ENCODE measurements at places on chromosomes 7 and 10.
A peak's percentile ranks its signal among the peaks of the same experiment; 100 is the strongest.

GRCh38 chr10:87931836-87932230 is 68.4 kb downstream of the PTEN start:
- peak; percentile 41 for DNase-seq

DNA sequence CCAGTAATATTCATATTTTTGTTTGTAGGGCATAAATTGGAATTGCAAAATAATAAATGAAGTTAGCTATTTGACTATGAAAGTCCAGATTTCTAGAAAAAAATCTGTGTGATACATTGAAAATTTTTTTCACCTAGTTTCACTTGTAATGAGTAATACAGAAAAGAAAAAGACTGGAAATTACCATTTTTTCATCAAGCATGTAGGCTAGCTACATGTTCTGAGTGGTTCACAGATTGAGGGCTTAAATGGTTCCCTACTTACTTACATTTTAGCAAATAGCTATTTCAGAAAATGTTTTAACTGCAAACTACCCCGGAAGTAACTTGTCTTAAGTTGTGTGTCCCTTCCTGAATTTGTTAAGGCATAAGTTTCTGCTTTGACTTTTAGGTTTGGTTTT is 396.0 kb downstream of the PHF14 start:
- no peak for DNase-seq

- no peak for DNase-seq
Measured at GRCh38 chr10:44824607-44825006, 86.5 kb upstream of the TMEM72 start.

DNA sequence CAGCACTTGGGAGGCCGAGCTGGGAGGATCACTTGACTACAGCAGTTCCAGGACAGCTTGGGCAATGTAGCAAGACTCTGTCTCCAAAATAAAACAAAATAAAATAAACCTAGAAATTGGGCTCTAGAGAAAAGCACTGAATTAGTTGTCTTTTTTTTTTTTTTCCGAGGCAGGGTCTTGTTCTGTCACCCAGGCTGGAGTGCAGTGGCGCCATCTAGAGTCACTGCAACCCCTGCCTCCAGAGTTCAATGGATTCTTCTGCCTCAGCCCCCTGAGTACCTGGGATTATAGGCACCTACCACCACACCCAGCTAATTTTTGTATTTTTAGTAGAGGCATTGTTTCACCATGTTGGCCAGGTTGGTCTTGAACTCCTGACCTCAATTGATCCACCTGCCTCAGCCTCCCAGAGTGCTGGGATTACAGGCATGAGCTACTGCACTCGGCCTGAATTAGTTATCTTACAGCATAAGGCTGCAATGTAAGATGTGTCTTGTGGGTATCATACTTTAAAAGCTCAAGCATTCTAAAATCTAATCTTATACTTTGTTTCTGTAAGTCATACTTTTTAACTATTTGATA is 12.8 kb downstream of the MEIG1 start:
- no peak for DNase-seq

DNA sequence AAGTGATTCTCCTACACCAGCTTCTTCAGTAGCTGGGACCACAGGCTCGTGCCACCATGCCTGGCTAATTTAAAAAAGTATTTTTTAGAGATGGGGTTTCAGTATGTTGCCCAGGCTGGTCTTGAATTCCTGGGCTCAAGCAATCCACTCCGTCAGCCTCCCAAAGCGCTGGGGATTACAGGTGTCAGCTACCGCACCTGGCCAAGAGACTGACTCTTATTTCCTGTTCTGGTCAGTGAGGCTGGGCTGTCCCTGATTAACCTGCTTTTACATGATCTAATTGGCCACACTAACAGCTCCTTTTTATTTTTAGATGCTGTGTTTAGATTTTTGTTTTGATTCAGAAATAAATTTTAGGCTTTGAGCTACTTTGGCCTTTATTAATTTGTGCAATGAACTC is 203.9 kb downstream of the NXPH1 start:
- no peak for DNase-seq

DNA sequence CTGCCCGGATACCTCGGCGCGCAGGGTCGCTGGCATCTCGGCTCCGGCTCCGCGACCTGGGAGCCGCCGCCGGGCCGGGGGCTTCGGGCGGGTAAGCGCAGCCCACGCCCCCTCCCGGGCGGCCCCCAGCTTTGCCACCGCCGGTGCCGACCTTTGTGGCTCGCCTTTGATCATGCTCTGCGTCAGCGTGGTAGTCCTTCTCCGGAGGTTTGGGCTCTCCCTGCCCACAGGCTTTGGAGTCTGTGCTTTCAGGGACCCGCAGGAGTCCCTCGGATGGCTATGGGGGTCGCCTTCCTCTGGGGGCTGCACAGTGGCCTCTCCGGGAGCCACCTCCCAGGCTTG is 7.3 kb downstream of the ATP6V1F start:
- no peak for DNase-seq

- peak; percentile 98 for DNase-seq
Measured at GRCh38 chr10:69801434-69802315, at the start of gene COL13A1. COL13A1 (plus strand) TSS chr10:69801906; CDS start chr10:69802424, 518 bp downstream.

DNA sequence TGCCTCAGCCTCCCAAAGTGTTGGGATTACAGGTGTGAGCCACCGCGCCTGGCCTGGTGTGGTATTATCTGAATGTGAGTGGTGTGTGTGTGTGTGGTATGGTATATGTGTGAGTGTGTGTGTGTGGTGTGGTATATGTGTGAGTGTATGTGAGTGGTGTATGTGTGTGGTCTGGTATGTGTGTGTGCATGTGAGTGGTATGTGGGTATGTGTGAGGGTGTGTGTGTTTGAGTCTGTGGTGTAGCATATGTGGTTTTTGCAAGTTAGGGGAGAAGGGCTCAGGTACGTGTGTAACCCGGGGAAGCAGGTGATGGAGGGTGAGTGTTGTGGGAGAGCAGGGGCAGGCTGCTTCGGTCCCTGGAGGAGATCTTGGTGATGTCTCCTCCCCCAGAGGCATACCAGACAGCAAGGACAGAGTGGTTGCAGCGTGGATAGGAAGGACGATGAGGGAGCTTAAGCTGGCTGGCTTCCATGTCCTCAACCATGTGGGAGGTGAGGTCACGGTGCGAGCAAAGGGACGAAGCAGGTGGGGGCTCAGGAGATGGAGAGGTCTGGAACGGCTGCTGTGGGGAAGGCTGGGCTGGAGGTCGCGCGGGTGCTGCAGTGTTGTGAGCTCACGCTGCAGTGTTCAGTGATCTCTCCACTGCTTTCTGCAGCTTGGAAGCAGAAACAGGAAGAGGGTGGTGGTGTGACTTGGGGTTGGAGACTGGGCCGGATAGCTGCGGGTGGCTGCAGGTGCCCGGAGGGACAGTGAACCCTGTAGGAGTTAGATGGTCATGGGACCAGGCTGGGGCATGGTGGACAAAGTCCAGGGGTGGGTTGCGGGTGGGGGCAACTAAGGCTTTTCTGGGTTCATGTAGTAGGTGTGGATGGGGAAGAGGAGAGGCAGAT is 5.0 kb downstream of the ZYX start:
- DNase-seq = peak; percentile 81

DNA sequence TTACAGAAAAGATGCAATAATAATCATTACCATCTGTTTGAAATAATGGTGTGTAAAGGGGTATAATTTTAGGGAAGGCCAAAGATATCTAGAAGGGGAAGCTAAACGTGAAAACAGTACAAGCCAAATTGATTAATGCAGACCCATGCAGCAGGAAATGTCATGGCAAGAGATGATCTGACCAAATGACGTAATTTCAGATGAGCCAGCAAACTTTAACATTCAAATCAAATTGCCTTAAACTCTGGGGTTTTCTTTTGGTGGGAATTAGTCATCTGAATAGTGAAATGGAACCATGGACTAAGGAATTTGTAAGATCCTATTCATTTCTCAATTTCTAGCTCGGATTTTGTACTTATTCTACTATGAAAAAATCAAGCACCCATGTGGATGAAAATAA is 21.4 kb upstream of the SCIN start:
- peak; percentile 81 for DNase-seq

GRCh38 chr7:121546632-121547543 is 150.8 kb upstream of the FAM3C start:
- no peak for DNase-seq

DNA sequence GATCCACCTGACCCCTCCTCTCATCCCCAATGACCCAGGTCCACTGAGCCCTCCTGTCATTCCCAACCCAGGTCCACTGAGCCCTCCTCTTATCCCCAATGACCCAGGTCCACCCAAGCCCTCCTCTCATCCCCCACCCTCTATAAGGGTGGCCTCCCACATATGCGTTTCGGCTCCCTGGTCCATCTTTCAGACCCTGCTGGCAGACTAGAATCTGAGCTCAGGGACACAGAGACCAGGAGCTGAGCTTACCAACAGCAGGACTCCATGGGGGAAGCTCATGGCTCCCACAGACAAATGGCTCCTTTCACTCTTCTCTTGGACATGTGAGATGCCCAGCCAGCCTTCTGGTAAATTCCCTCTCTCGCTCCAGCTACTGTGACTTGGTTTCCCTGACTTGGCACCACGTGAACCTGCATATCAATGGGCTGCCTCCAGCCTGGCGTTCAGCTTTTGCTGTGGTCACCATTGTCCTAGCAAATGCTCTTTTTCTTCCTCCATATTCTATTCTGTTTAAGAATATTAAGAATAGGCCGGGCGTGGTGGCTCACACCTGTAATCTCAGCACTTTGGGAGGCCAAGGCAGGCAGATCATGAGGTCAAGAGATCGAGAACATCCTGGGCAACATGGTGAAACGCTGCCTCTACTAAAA is 24.8 kb upstream of the INPP5A start:
- peak; percentile 69 for DNase-seq

DNA sequence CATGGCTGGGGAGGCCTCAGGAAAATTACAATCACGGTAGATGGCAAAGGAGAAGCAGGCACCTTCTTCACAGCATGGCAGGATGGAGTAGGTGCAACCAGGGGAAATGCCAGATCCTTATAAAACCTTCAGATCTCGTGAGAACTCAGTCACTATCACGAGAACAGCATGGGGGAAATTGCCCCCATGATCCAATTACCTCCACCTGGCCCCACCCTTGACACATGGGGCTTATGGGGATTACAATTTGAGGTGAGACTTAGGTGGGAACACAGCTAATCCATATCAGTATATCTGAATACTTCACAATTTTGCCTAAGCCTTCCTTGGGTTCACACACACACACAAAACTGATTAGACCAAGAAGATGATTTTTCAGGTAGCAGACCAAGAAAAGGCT is 145.1 kb upstream of the COL1A2 start:
- no peak for DNase-seq

DNA sequence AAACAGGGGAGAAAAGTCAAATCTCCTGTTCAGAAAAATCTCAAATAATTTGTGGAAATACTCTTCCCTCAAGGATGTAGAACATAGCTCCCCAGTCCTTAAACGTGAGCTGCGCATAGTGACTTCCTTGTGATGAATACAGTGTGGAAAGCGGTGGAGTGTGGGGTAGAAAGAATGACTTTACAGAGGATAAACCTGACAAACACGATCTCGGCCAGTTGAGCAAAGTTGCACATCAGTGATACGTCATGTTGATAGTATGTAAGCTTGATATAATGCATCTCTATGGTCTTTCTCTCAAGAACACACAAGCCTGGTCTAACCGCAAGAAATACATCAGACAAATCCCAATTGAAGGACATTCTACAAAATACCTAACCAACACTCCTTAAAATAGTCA is 32.0 kb upstream of the ZCCHC24 start:
- DNase-seq = no peak

- no peak for DNase-seq
Measured at GRCh38 chr10:29377333-29377961, 88.6 kb downstream of the LYZL1 start.

- DNase-seq = peak; percentile 49
Measured at GRCh38 chr7:16989811-16990413, 108.1 kb upstream of the AGR3 start.

DNA sequence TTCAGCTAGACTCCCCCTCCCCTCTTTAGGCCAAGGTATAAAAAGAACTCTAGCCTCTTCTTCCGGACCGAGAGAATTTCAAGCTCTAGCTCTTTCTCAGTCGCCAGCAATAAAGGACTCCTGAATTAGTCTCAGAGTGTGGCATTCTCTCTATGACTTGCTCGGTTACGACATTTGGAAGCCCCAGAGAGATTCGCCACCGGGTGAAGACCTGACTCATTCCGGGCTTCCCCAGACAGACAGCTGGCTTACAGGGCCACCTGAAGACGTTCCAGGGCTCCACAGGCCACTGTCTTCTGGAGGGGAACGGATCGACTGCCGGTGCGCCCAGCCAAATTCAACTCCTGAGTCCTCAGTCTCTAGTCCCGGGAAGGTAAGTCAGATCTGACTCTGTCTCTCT is at the start of gene AKR1B15:
AKR1B15 (plus strand) TSS at position 234 of the 400 bp plus-strand sequence. CDS start 15,510 bp downstream, outside the sequence.
- no peak for DNase-seq

DNA sequence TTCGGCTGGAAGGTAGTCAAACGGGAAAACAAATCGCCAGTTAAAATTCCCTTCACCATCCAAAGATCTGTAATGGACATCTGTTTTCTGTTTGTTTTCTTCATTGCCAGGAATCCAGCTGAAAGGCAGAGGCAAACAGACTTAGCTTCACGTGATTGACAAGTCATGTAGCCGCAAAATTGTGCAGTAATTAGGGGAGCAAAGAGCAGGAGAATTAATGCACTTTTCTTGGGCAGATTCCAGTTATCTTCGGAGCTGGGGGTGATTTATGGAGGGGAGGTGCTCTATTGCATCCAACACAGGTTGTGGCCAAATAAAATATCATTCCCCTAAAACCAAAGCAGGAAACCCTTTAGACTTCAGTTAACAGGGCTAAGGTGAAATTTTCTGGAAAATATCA is 162.2 kb downstream of the MYOF start:
- no peak for DNase-seq

DNA sequence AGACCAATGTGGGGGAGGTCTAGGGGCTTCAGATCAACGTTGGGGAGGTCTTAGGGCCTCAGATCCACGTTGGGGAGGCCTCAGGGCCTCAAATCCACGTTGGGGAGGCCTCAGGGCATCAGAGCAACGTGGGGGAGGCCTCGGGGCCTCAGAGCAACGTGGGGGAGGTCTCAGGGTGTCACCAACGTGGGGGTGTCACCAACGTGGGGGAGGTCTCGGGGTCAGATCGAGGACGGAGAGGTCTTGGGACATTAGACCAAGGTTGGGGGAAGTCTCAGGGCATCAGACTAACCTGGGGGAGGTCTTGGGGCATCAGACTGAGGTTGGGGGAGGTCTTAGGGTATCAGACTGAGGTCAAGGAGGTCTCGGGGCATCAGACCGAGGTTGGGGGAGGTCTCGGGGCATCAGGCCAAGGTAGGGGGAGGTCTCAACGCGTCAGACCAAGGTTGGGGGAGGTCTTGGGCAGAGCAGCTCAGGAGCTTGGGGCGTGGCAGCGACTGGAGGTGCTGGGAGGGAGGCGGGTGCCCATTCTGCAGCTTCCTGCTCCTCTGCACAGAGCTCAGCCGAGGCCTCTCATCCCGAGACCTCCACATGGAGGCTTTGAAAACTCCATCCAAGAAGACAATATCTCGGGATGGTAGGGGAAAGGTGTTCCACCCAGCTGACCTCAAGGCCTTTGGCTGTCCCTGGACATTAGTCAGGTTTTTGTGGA is 159.8 kb downstream of the WDR37 start:
- peak; percentile 59 for DNase-seq

GRCh38 chr10:110081911-110082310 is 74.1 kb downstream of the ADD3 start:
- DNase-seq = peak; percentile 10

Measured in osteoblast (primary cell).